ENCODE measurements at places on chromosomes 1 and 21. TPM values are rescaled to one million over a fixed set of nuclear protein-coding genes. Genes with fewer than 3 reads are reported as not detected.
A peak's percentile ranks its signal among the peaks of the same experiment; 100 is the strongest.

TCHHL1 gene
- total RNA-seq, result not detected

GRCh38 chr1:63665824-63666223, 72.6 kb downstream of the PGM1 start:
- no peak for DNase-seq

- DNase-seq, result peak; percentile 70
These were observed 31.0 kb downstream of the TMCC2 start for GRCh38 chr1:205258719-205259118.

DNA sequence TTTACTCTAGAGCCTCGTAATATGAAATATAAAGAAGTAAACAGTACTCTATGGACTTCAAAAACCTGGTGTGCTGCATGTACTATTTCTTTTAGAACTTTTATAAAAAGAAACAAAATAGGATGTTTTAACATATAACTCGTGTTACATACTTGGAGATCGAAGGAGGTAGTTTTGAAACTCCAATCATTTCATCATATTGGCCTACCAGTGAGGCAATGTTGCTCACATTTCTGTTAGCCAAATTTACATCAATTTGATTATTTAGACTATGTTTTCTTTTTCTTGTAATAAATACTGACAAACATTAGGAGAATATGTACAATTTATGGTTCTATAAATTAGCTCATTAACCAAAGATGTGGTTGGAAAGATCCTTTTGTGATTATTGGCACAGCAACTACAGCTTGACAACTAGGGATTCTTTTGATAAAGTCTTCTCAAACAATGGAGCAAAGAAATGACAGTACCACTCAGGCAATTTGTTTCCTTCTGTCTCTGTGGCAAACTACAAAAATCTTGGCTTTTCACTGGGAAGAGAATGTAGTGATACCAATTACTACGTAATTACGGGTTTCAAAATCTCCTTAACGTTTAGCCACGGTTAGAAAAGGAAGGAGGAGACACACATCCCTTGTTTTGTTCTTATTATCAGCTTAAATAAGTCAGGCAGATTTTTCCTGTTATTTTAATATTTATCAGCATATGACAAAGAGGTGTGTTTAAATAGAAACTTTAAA, 266.6 kb upstream of the SGIP1 start:
- no peak for DNase-seq

MSH4 gene
- 0.24 TPM for total RNA-seq

ZNF695 gene
- total RNA-seq, result 15.3 TPM

- DNase-seq, result no peak
These were observed 108.9 kb downstream of the TAS1R2 start for GRCh38 chr1:18750600-18750999.

DNA sequence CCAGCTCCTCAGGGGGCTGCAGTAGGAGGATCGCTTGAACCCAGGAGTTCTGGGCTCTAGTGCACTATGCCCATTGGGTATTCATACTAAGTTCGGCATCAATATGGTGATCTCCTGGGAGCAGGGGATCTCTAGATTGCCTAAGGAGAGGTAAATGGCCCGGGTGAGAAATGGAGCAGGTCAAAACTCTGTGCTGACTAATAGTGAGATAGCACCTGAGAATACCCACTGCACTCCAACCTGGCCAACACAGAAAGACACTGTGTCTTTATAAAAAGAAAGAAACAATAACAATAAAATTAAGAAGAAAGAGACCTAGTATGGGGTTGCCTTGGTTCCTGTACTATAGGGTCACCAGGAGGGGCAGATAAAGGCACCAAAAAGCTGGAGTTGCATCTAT, 13.7 kb upstream of the DUSP12 start:
- no peak for DNase-seq

DNA sequence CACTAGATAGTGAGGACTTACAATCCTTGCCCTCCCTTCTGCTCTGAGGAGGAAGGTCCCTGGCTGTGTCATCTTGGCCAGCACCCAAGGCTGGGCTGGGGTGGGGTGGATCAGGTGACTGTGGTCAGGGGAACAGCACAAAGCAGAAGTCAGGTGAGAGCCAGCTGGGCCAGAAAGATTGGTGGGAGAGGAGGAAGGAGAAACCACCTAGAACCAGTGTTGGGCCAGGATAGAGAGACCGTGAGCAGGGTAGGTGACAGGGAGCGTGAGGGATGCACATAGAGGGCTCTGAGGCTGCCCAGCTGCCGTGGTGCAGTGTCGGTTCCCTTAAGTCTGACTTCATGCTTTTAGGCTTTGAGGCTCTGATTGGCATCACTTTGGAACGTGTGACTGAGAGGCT, 22.7 kb downstream of the NCF2 start:
- no peak for DNase-seq

DNA sequence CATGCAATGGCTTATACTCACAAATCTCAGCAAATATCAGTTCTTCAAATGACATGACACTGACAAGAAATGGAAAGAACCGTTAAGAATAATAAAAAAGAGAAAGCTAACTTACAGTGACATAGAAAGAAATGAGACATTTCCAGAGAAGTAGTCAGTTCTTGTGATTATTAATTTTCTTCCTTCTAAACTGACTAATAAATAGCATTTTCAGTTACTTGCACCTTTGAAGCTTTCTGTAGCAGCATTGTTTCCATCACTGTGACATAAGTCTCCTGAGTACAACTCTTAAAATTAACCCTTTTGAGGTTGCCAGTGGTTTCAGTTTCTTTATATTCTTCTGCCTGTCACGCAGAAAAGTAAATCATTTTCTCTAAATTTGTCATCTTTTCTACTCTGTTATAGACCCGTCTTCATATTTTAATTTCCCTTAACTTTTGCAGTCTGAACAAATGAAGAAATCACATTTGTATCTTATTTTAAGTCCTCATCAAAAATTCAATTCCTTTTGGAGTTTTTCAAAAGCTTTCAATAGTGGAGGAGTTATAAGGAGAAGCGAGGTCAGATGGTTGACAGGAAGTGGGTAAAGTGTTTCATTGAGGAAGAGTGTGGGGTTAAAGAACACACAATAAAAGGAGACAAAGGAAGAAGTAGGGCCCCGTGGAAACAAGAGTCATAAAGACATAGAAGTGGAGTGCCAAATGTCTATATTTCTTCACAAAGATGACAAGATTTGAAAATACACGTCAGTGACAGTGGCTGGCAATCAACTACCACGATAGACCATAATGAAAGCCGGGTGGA, 57.9 kb upstream of the S1PR1 start:
- no peak for DNase-seq

- DNase-seq, result no peak
These were observed 10.8 kb upstream of the ASCL5 start for GRCh38 chr1:201137579-201138310.

GRCh38 chr21:35349376-35350080, 300.4 kb upstream of the RUNX1 start:
- DNase-seq, result no peak
